ENCODE measurements at places on chromosomes 5 and 9. TPM values are rescaled to one million over a fixed set of nuclear protein-coding genes. Genes with fewer than 3 reads are reported as not detected.

DNA sequence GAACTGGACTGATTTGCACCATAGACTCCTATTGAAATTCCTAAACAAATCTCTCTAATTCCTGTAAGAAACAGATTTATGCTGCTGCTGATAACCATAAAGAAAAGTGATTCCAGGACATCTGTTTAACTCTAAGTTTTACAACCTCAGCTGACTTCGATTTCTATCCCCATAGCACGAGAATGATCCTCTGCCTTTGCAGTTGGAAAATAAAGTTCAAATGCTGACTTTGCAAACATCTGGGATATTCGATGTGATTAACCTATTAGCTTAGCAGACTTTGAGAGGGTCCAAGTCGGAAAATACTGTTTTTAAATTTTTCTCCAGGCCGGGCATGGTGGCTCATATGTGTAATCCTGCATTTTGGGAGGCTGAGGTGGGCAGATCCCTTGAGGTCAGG lies 247.3 kb downstream of the PSAT1 start:
- H3K4me1 ChIP-seq = no peaks in the 10 kb centered on the region
- H3K27me3 ChIP-seq = no peaks in the 10 kb centered on the region
- H3K4me3 ChIP-seq = no peak overlapping the region
- H3K36me3 ChIP-seq = no peaks in the 10 kb centered on the region
- no peak overlapping the region for H3K27ac ChIP-seq
- DNase-seq = no peak

Gene GFI1B
- total RNA-seq = not detected

DNA sequence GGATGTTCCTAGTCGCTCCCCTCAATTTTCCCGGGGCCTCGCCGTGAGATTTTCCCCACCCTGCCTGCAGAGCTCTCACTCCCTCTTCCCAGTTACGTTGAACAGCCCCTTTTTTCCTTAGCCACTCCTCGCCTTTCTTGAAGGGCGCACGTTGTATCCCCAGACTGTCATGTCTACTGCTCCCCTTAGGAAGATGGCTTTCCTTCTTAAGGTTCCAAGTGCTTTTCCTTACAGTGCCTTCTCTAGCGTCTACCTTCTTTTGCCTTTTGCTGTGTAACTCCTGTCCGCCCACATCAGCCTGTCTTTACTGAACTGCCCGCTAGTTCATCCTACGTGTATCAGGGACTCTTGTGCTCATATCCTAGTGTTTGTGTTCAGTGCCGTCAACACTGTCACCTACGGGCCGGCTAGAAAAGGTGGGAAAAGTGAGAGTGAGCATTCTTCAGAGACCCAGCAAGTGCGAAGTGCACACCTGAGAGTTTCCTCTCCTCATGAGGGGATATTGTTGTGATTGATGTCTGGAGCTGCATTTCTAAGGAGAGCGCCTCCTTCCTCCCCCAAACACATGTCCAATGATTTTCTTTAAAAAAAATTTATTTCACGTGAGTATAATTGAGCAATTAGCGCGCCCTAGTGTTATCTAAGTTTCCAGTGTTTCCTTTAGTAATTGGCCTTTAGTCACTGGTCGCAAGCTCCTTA lies 764 bp downstream of the CAMLG start:
- H3K4me1 ChIP-seq = no peaks in the 10 kb centered on the region
- peak overlapping the region; percentile 75 for H3K4me3 ChIP-seq
- no peaks in the 10 kb centered on the region for H3K36me3 ChIP-seq
- DNase-seq = no peak
- H3K27ac ChIP-seq = peak overlapping the region; percentile 99

Gene PHPT1
- total RNA-seq = 55.5 TPM

Gene IFNA10
- total RNA-seq = not detected
